Activated naive CD8-positive, alpha-beta T cell treated with anti-CD3 and anti-CD28 coated beads, Interleukin-2, amount 10 ng/mL, durations not matched to agents 7 days and 5 days (primary cell): ENCODE measurements at places on chromosomes 3 and 15.

GRCh38 chr15:36347272-36347858, 232.1 kb upstream of the CDIN1 start:
- H3K4me3 ChIP-seq: no peak overlapping the region
- no peaks in the 10 kb centered on the region for H3K27me3 ChIP-seq
- H3K27ac ChIP-seq: no peak overlapping the region
- DNase-seq: no peak

GRCh38 chr15:31338879-31339557, 12.4 kb downstream of the KLF13 start:
- H3K4me1 ChIP-seq: peaks cover 97% of the 10 kb centered on the region
- H3K4me3 ChIP-seq: peak overlapping the region; percentile 68
- peaks cover 11% of the 10 kb centered on the region for H3K36me3 ChIP-seq
- no peaks in the 10 kb centered on the region for H3K27me3 ChIP-seq
- peak overlapping the region; percentile 80 for H3K27ac ChIP-seq
- DNase-seq: no peak

- H3K4me1 ChIP-seq: peaks cover 7% of the 10 kb centered on the region
- H3K27me3 ChIP-seq: no peaks in the 10 kb centered on the region
- H3K36me3 ChIP-seq: peaks cover 10% of the 10 kb centered on the region
- DNase-seq: no peak
Measured at GRCh38 chr15:58380280-58380945, 51.4 kb upstream of the LIPC start.

DNA sequence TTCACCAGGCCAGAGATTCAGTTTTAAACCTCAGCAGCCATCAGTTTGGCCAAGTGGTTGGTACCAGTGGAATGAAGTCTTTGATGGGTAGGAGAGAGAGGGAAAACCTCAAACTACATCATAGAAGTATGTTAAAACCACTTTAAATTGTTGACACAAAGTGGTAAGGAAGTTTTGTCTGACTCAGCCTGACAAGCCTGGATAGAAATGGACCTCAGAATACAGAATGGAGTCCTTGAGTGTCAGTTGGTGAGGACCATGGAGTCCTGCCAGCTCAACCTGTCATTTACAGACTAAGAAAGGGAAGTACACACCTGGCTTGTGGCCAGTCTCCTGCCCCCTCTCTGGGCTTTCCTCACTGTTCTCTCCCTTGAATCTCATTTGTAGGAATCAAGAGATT, 12.1 kb downstream of the EAF1 start:
- H3K4me3 ChIP-seq: no peak overlapping the region
- H3K27ac ChIP-seq: no peak overlapping the region
- no peaks in the 10 kb centered on the region for H3K27me3 ChIP-seq
- H3K4me1 ChIP-seq: peaks cover 25% of the 10 kb centered on the region
- peaks cover 71% of the 10 kb centered on the region for H3K36me3 ChIP-seq

GRCh38 chr3:81451140-81451539, 310.3 kb downstream of the GBE1 start:
- peaks cover 3% of the 10 kb centered on the region for H3K27me3 ChIP-seq
- no peak overlapping the region for H3K4me3 ChIP-seq
- no peak overlapping the region for H3K27ac ChIP-seq
- no peaks in the 10 kb centered on the region for H3K4me1 ChIP-seq
- DNase-seq: no peak

GRCh38 chr15:92877000-92877399, 23.1 kb upstream of the CHD2 start:
- no peak for DNase-seq
- peaks cover 1% of the 10 kb centered on the region for H3K36me3 ChIP-seq
- H3K27me3 ChIP-seq: no peaks in the 10 kb centered on the region
- peaks cover 34% of the 10 kb centered on the region for H3K4me1 ChIP-seq
- no peak overlapping the region for H3K4me3 ChIP-seq

DNA sequence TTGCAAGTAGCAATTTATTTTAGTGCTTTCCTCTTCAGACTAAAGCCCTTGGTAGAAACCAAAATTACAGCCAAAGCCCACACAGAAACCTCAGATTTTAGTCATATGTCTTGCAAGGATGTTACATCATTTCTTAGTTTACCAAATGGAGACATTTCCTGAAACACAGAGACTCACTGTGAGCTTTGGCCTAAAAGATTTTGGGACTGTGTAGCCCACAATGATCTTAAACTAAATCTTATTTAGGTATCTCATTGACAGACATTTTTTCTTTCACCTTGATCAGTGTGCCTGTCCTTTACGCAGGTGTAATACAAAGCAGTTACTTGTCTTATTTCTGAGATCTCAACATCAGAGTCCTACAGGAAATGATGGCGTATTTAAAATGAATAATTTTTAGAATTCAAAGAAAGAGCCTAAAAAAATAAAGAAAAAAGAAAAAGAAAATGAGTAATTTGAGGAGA, 27.8 kb upstream of the AP4E1 start:
- no peaks in the 10 kb centered on the region for H3K36me3 ChIP-seq
- peak overlapping the region; percentile 97 for H3K27ac ChIP-seq
- no peaks in the 10 kb centered on the region for H3K27me3 ChIP-seq
- H3K4me1 ChIP-seq: peaks cover 75% of the 10 kb centered on the region

GRCh38 chr15:79513940-79514339, 81.8 kb downstream of the MINAR1 start:
- no peak overlapping the region for H3K27ac ChIP-seq
- no peaks in the 10 kb centered on the region for H3K4me1 ChIP-seq
- no peaks in the 10 kb centered on the region for H3K36me3 ChIP-seq
- H3K27me3 ChIP-seq: peaks cover 9% of the 10 kb centered on the region
- H3K4me3 ChIP-seq: no peak overlapping the region

GRCh38 chr3:9214185-9214584, 35.3 kb downstream of the SRGAP3 start:
- peaks cover 10% of the 10 kb centered on the region for H3K4me1 ChIP-seq
- no peak overlapping the region for H3K27ac ChIP-seq
- H3K4me3 ChIP-seq: no peak overlapping the region
- H3K36me3 ChIP-seq: no peaks in the 10 kb centered on the region
- no peak for DNase-seq

DNA sequence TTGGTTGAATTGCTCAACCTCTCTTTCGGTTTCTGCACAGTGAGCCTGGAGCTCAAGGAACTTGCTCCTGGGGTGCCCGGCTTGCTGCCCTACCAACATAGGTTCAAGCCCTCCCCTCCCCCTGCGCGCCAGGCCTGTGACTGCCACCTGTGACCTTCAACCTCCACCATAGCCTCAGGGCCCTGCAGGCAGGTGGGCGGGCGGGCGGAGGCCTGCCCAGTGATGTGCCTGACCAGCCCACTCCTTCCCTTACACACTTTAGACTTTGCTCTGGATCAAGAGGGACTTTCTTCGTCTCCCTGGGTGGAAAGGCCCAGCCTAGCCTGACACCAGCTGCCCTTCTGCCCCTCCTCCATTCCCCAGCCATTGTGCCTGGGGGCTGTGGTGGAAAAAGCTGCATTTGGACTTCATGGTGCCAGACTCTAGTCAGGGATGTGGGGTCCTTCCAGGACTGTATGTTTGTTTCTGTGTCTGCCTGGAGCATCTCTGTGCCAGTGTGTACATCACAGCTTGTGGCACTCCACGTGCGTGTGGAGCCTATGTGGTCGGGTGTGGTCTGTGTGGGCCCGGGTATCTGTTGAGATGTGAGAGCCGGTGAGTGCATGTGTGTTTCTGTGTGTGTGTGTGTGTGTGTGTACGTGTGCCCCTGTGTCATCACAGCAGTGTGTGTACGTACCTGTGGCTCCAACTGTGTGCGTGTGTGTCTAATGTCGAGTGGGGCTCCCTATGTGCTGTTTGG, 9.5 kb downstream of the PRKCD start:
- H3K36me3 ChIP-seq: peaks cover 3% of the 10 kb centered on the region
- peaks cover 45% of the 10 kb centered on the region for H3K4me1 ChIP-seq
- DNase-seq: no peak
- H3K4me3 ChIP-seq: peak overlapping the region; percentile 39
- peaks cover 2% of the 10 kb centered on the region for H3K27me3 ChIP-seq
- H3K27ac ChIP-seq: peak overlapping the region; percentile 53

DNA sequence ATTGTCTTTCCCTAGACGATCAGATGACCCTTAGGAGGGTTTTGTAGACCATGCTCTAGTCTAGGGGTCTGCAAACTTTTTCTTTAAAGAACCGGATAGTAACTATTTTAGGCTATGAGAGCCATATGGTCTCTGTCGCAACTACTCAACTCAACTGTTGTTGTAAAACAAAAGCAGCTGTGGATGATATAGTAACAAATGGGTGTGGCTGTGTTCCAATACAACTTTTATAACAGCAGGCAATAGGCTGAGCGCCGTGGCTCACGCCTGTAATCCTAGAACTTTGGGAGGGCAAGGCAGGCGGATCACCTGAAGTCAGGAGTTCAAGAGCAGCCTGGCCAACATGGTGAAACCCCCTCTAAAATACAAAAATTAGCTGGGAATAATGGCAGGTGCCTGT, 6.1 kb upstream of the CMTM6 start:
- DNase-seq: no peak
- H3K27me3 ChIP-seq: no peaks in the 10 kb centered on the region
- no peaks in the 10 kb centered on the region for H3K4me1 ChIP-seq

DNA sequence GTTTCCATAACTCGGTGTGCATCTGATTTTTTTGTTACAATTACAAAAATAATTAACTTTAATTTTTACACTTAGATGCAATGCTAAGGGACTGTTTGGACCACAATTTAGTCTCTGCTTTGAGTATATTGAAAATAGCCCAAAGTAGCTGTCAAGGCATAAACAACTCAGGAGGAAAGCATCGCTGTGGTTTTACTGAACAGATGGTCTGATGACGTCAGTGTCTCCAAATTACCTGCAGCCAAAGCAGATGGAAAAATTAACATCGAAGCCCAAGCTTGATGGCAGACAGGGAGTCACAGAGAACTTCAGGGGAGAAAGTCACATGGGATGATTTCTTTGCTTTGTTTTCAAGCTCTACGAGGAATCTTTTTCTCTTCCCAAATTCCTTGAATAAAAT, 83.1 kb upstream of the PLCL2 start:
- H3K27me3 ChIP-seq: peaks cover 4% of the 10 kb centered on the region
- no peak overlapping the region for H3K27ac ChIP-seq
- H3K4me3 ChIP-seq: no peak overlapping the region

- H3K4me3 ChIP-seq: no peak overlapping the region
- no peak for DNase-seq
- H3K36me3 ChIP-seq: no peaks in the 10 kb centered on the region
- no peaks in the 10 kb centered on the region for H3K27me3 ChIP-seq
- no peaks in the 10 kb centered on the region for H3K4me1 ChIP-seq
Measured at GRCh38 chr3:55061720-55062034, 133.8 kb upstream of the LRTM1 start.

- DNase-seq: peak; percentile 54
- peak within 1 kb of the TSS; percentile 76 for H3K4me3 ChIP-seq
- H3K36me3 ChIP-seq: no peaks in the 10 kb centered on the region
- peaks cover 76% of the 10 kb centered on the region for H3K27me3 ChIP-seq
Measured at GRCh38 chr3:141050576-141051442, at the start of gene SPSB4. TSS of gene SPSB4 (plus strand) at chr3:141051347. CDS start at chr3:141066105, 14,758 bp downstream.

DNA sequence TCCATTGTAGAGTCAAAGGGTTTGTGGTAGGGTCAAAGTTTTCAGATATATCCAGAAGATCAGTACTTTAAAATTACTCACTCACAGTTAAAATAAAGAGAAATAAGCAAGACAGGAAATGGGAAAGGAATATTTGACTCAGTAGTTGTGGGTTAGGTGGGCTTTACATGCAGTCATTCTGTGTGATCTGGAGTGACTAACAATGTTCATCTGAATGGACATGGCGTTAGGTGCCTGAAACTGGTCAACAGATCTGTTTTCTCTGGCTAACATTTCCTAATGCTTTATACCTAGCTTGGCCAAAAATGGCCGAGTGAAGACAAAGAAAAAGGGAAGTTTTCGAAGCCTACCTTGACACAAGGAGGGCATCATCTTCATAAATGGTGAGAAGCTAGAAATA, 133.4 kb upstream of the SATB1 start:
- H3K4me1 ChIP-seq: peaks cover 37% of the 10 kb centered on the region
- no peak overlapping the region for H3K27ac ChIP-seq
- peaks cover 19% of the 10 kb centered on the region for H3K36me3 ChIP-seq
- no peak overlapping the region for H3K4me3 ChIP-seq

GRCh38 chr3:4756057-4756775, 223.0 kb upstream of the BHLHE40 start:
- peak overlapping the region; percentile 46 for H3K4me3 ChIP-seq
- H3K27me3 ChIP-seq: no peaks in the 10 kb centered on the region
- peaks cover 59% of the 10 kb centered on the region for H3K36me3 ChIP-seq
- H3K4me1 ChIP-seq: peaks cover 61% of the 10 kb centered on the region

DNA sequence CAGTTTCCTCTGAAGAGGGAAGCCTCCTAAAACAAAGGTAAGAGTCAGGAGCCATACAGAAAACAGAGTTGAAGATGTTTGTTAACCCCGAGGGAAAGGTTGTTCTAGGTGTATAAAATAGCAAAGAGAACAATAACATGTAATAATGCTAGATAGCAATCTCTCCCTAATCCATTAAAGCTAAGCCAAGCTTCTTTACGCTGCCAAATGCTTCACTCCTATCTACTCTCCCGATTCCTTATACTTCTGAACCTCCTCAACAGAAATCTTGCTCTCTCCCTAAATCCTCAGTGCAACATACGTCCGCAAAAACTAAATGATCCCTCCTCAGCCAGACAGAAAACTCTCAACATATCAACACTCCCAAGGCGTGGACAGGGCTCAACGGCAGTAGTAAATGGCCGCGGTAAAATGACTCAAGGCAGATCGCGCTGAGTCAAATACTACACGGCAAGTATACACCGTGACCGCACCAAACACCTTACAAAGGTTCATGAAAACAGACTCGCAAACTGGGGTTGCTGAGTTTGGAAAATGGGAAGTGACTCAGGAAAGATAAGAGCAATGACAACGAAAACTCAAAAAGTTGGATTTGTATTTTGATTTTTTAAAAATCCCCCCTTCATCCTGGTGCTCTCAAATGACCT, 682 bp downstream of the CLDND1 start:
- H3K4me1 ChIP-seq: peaks cover 51% of the 10 kb centered on the region
- no peak for DNase-seq
- H3K27me3 ChIP-seq: no peaks in the 10 kb centered on the region
- peaks cover 70% of the 10 kb centered on the region for H3K36me3 ChIP-seq
- peak overlapping the region; percentile 98 for H3K27ac ChIP-seq
- peak overlapping the region; percentile 99 for H3K4me3 ChIP-seq

DNA sequence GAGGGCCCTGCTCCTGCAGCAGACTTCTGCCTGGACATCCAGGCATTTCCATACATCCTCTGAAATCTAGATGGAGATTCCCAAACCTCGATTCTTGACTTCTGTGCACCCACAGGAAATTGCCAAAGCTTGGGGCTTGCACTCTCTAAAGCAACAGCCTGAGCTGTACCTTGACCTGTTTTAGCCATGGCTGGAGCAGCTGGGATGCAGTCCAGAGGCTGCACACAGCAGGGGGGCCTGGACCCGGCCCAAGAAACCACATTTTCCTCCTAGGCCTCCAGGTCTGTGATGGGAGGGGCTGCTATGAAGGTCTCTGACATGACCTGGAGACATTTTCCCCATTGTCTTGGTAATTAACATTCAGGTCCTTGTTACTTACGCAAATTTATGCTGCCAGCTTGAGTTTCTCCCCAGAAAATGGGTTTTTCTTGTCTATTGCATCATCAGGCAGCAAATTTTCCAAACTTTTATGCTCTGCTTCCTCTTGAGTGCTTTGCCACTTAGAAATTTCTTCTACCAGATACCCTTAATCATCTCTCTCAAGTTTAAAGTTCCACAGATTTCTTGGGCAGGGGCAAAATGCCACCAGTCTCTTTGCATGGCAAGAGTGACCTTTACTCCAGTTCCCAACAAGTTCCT, 11.8 kb upstream of the MYO5A start:
- H3K4me3 ChIP-seq: no peak overlapping the region
- peaks cover 8% of the 10 kb centered on the region for H3K27me3 ChIP-seq
- peaks cover 8% of the 10 kb centered on the region for H3K36me3 ChIP-seq
